Calu3 (cell line): ENCODE measurements at places on chromosomes 1 and 21.

- H3K36me3 ChIP-seq, result no peaks in the 10 kb centered on the region
- H3K27ac ChIP-seq, result no peak overlapping the region
- H3K4me1 ChIP-seq, result no peaks in the 10 kb centered on the region
Measured at GRCh38 chr1:220573836-220574235, 45.9 kb downstream of the MARK1 start.

- peaks cover 18% of the 10 kb centered on the region for H3K4me1 ChIP-seq
- H3K27ac ChIP-seq, result no peak overlapping the region
- no peak for DNase-seq
- peaks cover 5% of the 10 kb centered on the region for H3K36me3 ChIP-seq
- H3K27me3 ChIP-seq, result no peaks in the 10 kb centered on the region
Measured at GRCh38 chr1:21024918-21025317, 151.8 kb downstream of the EIF4G3 start.

DNA sequence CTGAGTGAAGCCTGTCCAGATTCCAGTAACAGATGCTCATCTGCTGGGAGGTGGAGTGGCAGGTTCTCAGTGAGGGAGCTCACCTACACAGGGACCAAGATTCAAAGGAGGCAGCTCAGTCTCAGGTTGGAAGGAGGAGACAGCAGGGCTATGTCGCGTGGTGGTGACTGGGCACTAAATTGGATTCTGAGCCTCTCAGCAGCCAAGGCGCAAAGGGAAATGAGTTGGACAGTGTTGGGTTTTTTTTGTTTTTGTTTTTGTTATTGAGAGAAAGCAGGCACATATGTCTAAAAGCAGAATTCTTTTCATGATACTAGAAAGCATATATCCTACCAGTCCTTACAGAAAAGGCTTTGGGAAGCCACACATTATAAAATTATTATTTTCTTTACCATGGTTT lies 26.2 kb downstream of the UMODL1 start:
- peaks cover 2% of the 10 kb centered on the region for H3K27me3 ChIP-seq
- peak overlapping the region; percentile 76 for H3K27ac ChIP-seq
- no peak overlapping the region for H3K4me3 ChIP-seq
- DNase-seq, result no peak
- peaks cover 20% of the 10 kb centered on the region for H3K4me1 ChIP-seq
- H3K36me3 ChIP-seq, result no peaks in the 10 kb centered on the region

- DNase-seq, result no peak
- peaks cover 32% of the 10 kb centered on the region for H3K4me1 ChIP-seq
- H3K27ac ChIP-seq, result no peak overlapping the region
- H3K27me3 ChIP-seq, result peaks cover 11% of the 10 kb centered on the region
- H3K4me3 ChIP-seq, result peak overlapping the region; percentile 79
- H3K36me3 ChIP-seq, result peaks cover 20% of the 10 kb centered on the region
Measured at GRCh38 chr1:231040800-231041718, 1.0 kb upstream of the FAM89A start.

DNA sequence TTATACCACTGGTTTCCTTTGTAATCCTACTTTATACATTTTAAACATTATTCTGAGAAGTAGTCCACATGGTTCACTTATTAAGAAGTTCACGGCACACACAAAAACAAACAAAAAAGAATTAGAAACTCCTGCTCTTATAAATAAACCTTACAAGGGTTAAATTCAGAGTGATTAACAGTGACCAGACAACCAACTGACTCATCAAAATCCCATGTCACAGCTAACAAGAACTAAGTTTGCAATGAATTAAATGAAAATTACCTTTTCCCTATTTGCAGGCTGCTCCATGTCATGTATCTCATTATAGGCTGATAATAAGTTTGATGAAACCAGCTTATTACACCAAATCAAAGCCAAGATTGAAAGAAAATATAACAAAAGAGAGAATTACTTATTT lies 77.5 kb downstream of the PUM1 start:
- no peak overlapping the region for H3K27ac ChIP-seq
- peaks cover 28% of the 10 kb centered on the region for H3K4me1 ChIP-seq
- no peak for DNase-seq

- H3K4me3 ChIP-seq, result no peak overlapping the region
- no peaks in the 10 kb centered on the region for H3K36me3 ChIP-seq
- H3K27ac ChIP-seq, result no peak overlapping the region
- no peak for DNase-seq
Measured at GRCh38 chr1:171139890-171140289, 45.2 kb upstream of the FMO2 start.

- peaks cover 31% of the 10 kb centered on the region for H3K36me3 ChIP-seq
- H3K27ac ChIP-seq, result no peak overlapping the region
- no peak overlapping the region for H3K4me3 ChIP-seq
- H3K4me1 ChIP-seq, result peaks cover 27% of the 10 kb centered on the region
- DNase-seq, result no peak
Measured at GRCh38 chr1:27536767-27537166, 46.8 kb upstream of the WASF2 start.

DNA sequence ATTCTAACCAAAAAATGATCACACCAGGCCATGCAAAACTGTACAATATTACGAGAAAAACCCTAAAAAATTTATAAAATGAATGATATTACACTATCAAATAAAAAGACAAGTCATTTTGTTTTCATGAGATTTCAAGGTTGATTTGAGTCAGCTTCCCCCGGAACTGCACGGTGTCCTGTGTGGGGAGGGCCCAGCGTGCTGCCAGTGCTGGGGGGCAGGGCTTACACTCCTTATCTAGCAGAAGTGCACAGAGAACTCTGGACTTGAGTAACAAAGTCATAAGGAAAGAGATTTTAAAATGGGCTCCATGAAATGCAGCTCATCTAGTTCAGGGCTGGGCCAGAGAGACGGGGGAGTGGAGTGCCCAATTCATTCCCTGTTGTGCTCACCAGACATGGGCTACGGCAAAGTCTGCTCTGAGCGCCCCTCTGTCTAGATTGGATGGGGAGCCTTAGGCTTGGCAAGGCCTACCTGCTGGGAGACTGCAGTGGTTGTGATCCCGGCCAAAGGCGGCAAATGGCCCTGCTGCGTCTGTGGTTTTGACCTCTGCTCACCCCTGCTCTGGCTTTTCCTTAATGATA lies 50.1 kb downstream of the COQ8A start:
- H3K4me1 ChIP-seq, result no peaks in the 10 kb centered on the region
- DNase-seq, result no peak
- no peak overlapping the region for H3K27ac ChIP-seq
- H3K4me3 ChIP-seq, result no peak overlapping the region

- peak within 1 kb of the TSS; percentile 50 for H3K27ac ChIP-seq
- H3K4me3 ChIP-seq, result peak within 1 kb of the TSS; percentile 71
- no peaks in the 10 kb centered on the region for H3K27me3 ChIP-seq
- H3K4me1 ChIP-seq, result peaks cover 16% of the 10 kb centered on the region
Measured at GRCh38 chr21:36156815-36157670, at the start of gene DOP1B. Gene DOP1B (plus strand): TSS chr21:36156824. CDS start chr21:36164734, 7,910 bp downstream.

DNA sequence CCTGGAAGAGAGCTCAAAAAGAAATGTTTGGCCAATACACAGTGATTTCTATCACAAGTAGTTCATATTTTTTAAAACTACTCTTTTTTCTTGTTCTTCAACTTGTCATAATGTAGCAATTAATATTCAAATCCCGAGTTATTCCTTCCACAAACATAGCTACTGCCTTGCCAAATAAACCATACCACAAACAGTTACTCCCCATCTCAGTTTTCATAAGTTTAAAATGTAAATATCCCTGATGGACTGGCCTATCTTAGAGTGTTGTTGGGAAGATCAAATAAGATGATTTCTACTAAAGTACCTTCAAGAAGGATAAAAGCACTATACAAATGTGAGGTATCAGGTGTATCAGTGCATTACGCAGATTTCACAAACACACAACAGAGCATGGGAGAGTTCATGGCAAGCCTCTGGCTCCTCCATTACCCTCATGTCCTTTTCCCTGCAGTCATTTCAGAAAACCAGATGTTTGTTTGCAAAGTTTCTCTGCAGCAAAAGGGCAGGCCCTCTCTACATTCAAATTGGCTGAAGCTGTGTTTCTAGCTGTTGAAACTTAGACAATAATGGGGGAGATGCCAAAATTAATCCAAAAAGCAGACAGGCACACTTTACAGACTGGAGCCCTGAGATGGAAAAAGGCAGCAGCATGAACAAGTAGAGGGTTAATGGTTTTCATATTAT lies 16.1 kb downstream of the WLS start:
- no peaks in the 10 kb centered on the region for H3K4me1 ChIP-seq
- no peaks in the 10 kb centered on the region for H3K36me3 ChIP-seq
- no peak for DNase-seq
- H3K4me3 ChIP-seq, result no peak overlapping the region

DNA sequence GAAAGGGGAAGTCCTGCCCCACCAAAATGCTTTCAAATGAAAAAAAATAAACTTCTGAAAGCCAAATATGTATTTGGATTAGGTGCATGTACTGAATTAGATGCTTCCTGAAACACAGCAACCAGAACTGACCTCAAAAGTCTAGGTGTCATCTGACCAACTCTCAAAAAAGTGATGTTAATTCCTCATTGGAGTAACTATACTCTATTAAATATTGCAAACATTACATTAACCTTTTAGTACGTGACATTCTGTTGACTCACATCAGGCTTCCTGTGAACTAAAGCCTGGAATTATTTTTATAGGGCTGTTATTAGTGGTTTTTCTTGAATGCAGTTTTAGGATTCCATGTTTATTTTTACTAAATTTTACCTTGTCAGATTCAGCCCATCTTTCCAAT lies 73.5 kb downstream of the ASTN1 start:
- peaks cover 21% of the 10 kb centered on the region for H3K27me3 ChIP-seq
- H3K4me3 ChIP-seq, result no peak overlapping the region
- no peaks in the 10 kb centered on the region for H3K4me1 ChIP-seq
- no peaks in the 10 kb centered on the region for H3K36me3 ChIP-seq
- DNase-seq, result no peak

GRCh38 chr1:161131523-161132409 lies 701 bp downstream of the DEDD start:
- no peak for DNase-seq
- no peak overlapping the region for H3K27ac ChIP-seq
- no peaks in the 10 kb centered on the region for H3K27me3 ChIP-seq
- H3K4me1 ChIP-seq, result peaks cover 20% of the 10 kb centered on the region
- H3K36me3 ChIP-seq, result peaks cover 20% of the 10 kb centered on the region

GRCh38 chr1:236395230-236395946 lies 1.3 kb downstream of the EDARADD start:
- H3K27ac ChIP-seq, result no peak overlapping the region
- peak; percentile 14 for DNase-seq
- H3K27me3 ChIP-seq, result peaks cover 88% of the 10 kb centered on the region
- H3K4me3 ChIP-seq, result peak overlapping the region; percentile 66

DNA sequence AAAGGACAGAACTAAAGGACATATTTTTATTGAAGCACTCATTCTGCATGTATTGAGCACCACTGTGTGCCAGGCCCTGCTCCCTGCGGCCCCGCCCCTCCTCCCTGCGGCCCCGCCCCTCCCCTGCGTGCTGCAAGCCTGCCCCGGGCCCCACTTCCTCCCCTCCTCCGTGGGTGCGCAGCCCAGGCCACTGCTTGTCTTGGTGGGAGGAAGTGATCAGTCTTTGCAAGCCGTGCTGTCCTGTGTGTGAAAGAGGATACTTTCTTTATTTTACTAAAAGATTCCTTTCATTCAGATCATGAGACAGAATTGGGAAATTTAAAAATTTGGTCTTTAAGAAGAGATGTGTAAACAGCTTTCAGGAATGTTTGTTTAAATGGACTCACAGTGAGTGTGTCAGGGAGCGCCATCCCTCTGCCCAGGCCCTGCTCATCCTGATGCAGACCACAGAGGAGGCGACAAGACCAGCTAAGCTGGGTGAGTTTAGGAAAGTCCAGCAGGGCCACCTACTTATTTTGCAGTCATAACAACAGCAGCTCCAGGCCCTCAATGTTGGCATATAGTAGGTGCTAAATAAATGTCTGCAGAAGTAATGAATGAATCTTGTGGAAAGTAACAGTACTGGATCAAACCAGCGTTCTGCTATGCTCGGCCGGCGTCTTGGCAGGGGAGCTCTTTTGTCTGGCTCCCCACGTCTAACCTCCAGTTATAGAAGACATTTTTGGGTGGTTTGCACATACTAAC lies 88.3 kb upstream of the SELENON start:
- H3K36me3 ChIP-seq, result no peaks in the 10 kb centered on the region
- no peak for DNase-seq
- H3K4me1 ChIP-seq, result peaks cover 10% of the 10 kb centered on the region
- H3K4me3 ChIP-seq, result no peak overlapping the region
- H3K27ac ChIP-seq, result no peak overlapping the region

GRCh38 chr1:101311146-101311920 lies 74.5 kb downstream of the S1PR1 start:
- peaks cover 66% of the 10 kb centered on the region for H3K27me3 ChIP-seq
- H3K4me3 ChIP-seq, result no peak overlapping the region
- H3K36me3 ChIP-seq, result no peaks in the 10 kb centered on the region
- no peak for DNase-seq

- H3K27me3 ChIP-seq, result no peaks in the 10 kb centered on the region
- H3K27ac ChIP-seq, result peak overlapping the region; percentile 46
- peak overlapping the region; percentile 62 for H3K4me3 ChIP-seq
- peaks cover 9% of the 10 kb centered on the region for H3K36me3 ChIP-seq
- H3K4me1 ChIP-seq, result peaks cover 42% of the 10 kb centered on the region
Measured at GRCh38 chr1:206909161-206909882, 12.1 kb downstream of the IL24 start.

- DNase-seq, result no peak
- peaks cover 4% of the 10 kb centered on the region for H3K36me3 ChIP-seq
- H3K27me3 ChIP-seq, result no peaks in the 10 kb centered on the region
- H3K27ac ChIP-seq, result no peak overlapping the region
- H3K4me3 ChIP-seq, result no peak overlapping the region
- no peaks in the 10 kb centered on the region for H3K4me1 ChIP-seq
Measured at GRCh38 chr1:145747398-145748247, 28.3 kb downstream of the CD160 start.

- H3K27me3 ChIP-seq, result peaks cover 58% of the 10 kb centered on the region
- no peaks in the 10 kb centered on the region for H3K36me3 ChIP-seq
- no peak for DNase-seq
- H3K4me3 ChIP-seq, result no peak overlapping the region
- H3K27ac ChIP-seq, result no peak overlapping the region
- H3K4me1 ChIP-seq, result no peaks in the 10 kb centered on the region
Measured at GRCh38 chr1:147334292-147334691, 91.8 kb downstream of the CHD1L start.

DNA sequence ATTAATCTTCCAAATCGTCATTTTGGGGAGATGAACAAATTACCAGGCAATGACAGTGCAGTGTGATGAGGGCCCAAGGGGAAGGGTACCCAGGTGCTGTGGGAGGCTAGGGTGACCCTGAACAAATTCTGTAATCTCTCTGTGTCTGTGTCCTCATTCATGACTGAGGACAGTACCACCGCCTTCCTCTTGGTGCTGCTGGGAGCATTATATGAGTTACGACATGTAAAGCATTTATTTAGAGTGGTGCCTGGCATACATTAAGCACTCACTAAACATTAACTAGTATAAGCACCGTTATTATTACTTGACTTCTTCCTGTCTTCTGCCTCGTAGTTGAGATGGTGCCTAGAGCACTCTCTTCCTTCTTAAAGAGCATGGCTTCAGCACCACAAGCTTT lies 468.2 kb upstream of the VAMP3 start:
- H3K4me3 ChIP-seq, result no peak overlapping the region
- no peaks in the 10 kb centered on the region for H3K27me3 ChIP-seq
- DNase-seq, result no peak
- no peak overlapping the region for H3K27ac ChIP-seq
- H3K36me3 ChIP-seq, result no peaks in the 10 kb centered on the region
